ENCODE measurements at places on chromosomes 6 and 20. TPM values are rescaled to one million over a fixed set of nuclear protein-coding genes. Genes with fewer than 3 reads are reported as not detected.

Gene HCK
- not detected for total RNA-seq

Gene LY6G5B
- total RNA-seq: 2.2 TPM

Gene PDE7B
- 12.4 TPM for total RNA-seq

GRCh38 chr6:10258341-10258740 lies 156.5 kb downstream of the TFAP2A start:
- no peak overlapping the region for H3K4me3 ChIP-seq
- H3K27ac ChIP-seq: no peak overlapping the region
- H3K27me3 ChIP-seq: no peaks in the 10 kb centered on the region
- H3K4me1 ChIP-seq: no peaks in the 10 kb centered on the region

GRCh38 chr6:159620947-159621346 lies 72.1 kb downstream of the SOD2 start:
- no peak overlapping the region for H3K27ac ChIP-seq
- no peaks in the 10 kb centered on the region for H3K27me3 ChIP-seq
- no peak overlapping the region for H3K4me3 ChIP-seq
- no peak for DNase-seq

DNA sequence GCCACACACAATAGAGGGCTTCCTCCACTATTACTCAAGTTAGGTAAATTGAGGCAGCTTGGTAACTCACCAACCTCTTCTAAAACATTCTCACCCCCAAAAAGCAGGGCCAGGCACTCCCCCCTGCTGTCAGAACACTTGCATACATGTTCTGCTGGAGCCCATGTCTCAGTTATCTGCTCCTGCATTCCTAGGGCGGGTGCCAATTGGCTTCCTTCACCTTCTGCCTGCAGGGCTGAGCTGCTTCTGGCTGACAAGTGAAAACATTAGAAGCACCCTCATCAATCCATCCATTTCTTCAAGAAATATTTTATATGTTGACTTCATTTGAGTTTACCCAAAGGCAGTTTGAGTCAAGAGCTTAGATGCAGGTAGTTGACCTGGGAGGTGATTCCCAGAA lies 4.5 kb upstream of the ENTPD6 start:
- no peak for DNase-seq
- H3K27ac ChIP-seq: no peak overlapping the region
- H3K27me3 ChIP-seq: peaks cover 28% of the 10 kb centered on the region
- H3K4me1 ChIP-seq: no peaks in the 10 kb centered on the region
- no peak overlapping the region for H3K4me3 ChIP-seq

GRCh38 chr6:77072694-77073409 lies 390.4 kb downstream of the HTR1B start:
- no peak overlapping the region for H3K27ac ChIP-seq
- H3K27me3 ChIP-seq: no peaks in the 10 kb centered on the region
- DNase-seq: no peak
- H3K36me3 ChIP-seq: no peaks in the 10 kb centered on the region
- no peak overlapping the region for H3K4me3 ChIP-seq

- H3K36me3 ChIP-seq: peaks cover 3% of the 10 kb centered on the region
- no peaks in the 10 kb centered on the region for H3K4me1 ChIP-seq
- H3K27ac ChIP-seq: no peak overlapping the region
- no peak overlapping the region for H3K4me3 ChIP-seq
- DNase-seq: peak; percentile 63
- no peaks in the 10 kb centered on the region for H3K27me3 ChIP-seq
These were observed 124.8 kb downstream of the AHI1 start for GRCh38 chr6:135372758-135373157.
